BE2C (cell line): ENCODE measurements at places on chromosomes 4 and X.

GRCh38 chr4:152927737-152928136 is 8.4 kb upstream of the FHDC1 start:
- DNase-seq = no peak

DNA sequence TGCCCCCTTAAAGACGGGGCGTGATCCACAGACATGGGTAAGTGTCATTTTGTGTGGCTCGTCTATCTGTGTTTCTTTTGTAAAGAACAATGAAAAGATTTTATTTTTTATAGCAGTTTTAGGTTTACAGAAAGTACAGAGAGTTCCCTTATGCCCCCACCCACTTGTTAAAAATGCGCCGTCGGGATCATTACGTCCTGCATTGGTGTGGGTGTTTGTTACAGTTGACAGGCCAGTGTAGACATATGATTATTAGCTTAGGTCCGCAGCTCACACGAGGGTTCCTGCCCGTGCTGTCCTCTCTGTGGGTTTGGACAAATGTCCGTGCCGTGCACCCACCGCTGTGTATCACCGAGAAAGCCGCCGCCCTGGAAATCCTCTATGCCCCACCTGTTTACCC is 50.5 kb downstream of the RGS12 start:
- DNase-seq = no peak

DNA sequence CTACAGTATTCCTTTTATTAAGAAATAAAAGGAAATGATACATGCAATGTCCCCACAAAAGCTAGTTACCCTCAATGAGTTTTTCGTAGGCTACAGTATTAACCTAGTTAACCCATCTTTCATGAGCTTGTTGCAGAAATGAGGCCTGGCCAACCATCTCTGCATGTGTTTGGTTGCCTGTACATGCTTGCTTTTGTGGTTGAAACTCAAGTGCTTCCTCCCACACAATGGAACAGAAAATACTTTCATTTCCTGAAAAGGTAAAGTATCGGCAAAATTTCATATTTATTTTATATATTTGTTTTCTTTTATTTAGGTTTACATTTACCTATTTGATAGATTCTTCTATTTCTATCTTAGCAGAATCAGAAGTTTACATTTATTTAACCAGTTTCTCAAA is 214.6 kb upstream of the FAM241A start:
- no peak for DNase-seq

GRCh38 chrX:11080741-11081305 is 30.3 kb upstream of the HCCS start:
- DNase-seq = no peak

DNA sequence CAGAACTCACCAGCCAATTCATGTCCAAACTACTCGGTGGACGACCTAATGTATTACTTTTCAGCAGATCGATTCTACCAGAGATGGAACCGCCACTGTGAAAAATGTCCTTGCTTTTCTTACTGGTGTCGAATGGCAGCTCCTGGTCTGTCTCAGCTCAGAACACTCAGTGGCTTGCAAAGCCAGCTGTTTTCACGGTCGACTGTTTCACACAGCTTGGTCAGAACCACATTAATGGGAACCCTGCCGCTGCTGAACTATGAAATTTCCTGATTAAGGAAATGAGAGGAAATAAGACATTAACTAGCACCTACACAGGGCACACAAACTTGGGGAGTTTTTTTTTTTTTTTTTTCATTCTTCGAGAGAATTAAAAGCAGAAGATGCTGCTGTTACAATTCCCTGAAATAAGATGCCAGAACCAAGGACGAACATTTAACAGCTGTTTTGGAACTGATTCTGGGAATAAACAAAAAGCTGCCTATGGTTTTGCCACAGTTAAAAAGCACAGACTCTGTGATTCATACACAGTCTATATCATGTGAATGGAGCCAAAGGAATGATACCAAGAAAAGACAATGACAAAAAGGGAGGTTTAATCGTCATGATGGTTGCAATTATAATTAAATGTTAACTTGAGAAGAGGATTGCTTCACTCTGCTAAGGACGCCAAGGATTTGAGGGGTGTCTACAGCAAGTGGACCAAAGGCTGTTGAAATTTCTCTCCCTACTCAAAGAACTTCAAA is 31.3 kb downstream of the SUPT20HL2 start:
- peak; percentile 13 for DNase-seq

- no peak for DNase-seq
Measured at GRCh38 chr4:94551643-94552564, 100.2 kb downstream of the PDLIM5 start.

GRCh38 chrX:16488959-16489358 is 161.0 kb upstream of the S100G start:
- no peak for DNase-seq

DNA sequence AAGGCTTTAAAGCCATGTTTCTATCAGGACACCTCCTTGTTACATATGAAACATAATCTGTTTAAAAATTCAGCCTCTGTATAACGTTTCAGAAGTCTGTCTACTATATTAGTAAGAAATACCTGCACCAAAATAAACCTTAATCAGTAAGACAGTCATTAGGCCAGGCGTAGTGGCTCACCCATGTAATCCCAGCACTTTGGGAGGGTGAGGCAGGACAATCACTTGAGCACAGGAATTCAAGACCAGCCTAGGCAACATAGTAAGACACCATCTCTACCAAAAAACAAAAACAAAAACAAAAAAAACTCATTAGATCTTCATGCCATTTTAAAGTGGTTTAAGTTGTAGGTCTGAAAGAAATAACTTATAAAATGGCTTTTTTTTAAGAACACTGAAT is 107.5 kb upstream of the STIM2 start:
- no peak for DNase-seq
